Brain (organoid and tissue), 16 donors: ENCODE measurements at places on chromosomes 1 and 21.

DNA sequence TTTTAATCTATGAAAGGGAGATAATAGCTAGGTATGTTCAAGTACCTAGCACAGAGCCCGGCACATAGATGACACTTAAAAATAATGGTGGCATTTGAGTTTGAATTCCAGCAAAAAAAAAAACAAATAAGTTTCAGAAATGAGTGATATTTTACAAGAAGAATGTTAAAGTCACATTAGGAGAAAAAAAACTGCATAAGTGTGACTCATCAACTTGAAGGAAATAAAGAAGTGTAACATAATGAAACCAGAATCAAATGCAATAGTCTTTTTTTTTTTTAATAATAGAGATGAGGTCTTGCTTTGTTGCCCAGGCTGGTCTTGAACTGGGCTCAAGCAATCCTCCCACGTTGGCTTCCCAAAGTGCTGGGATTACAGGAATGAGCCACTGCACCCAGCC lies 17.1 kb downstream of the DNASE2B start:
- DNase-seq, result no peak

GRCh38 chr1:198849093-198849492 lies 210.3 kb downstream of the PTPRC start:
- no peak for DNase-seq

GRCh38 chr1:37875833-37876232 lies 16.4 kb upstream of the MTF1 start:
- no peak for DNase-seq

GRCh38 chr21:41993744-41994143 lies 16.4 kb downstream of the ZBTB21 start:
- no peak for DNase-seq

- no peak for DNase-seq
These were observed 4.1 kb upstream of the GRIK1 start for GRCh38 chr21:29943885-29944284.

- no peak for DNase-seq
These were observed 50.0 kb downstream of the FOXO6 start for GRCh38 chr1:41411229-41411628.

GRCh38 chr21:24014381-24014780 lies 1592.9 kb downstream of the MRPL39 start:
- DNase-seq, result no peak

GRCh38 chr1:105485207-105485606 lies 1571.3 kb upstream of the PRMT6 start:
- no peak for DNase-seq

GRCh38 chr1:170765712-170766330 lies 101.9 kb downstream of the PRRX1 start:
- peak; percentile 33 for DNase-seq

GRCh38 chr1:172391976-172392375 lies 28.5 kb upstream of the C1orf105 start:
- no peak for DNase-seq

- no peak for DNase-seq
These were observed 43.1 kb downstream of the PCNX2 start for GRCh38 chr1:233252441-233252840.

GRCh38 chr1:223737342-223737741 lies 25.0 kb downstream of the CAPN2 start:
- DNase-seq, result no peak

DNA sequence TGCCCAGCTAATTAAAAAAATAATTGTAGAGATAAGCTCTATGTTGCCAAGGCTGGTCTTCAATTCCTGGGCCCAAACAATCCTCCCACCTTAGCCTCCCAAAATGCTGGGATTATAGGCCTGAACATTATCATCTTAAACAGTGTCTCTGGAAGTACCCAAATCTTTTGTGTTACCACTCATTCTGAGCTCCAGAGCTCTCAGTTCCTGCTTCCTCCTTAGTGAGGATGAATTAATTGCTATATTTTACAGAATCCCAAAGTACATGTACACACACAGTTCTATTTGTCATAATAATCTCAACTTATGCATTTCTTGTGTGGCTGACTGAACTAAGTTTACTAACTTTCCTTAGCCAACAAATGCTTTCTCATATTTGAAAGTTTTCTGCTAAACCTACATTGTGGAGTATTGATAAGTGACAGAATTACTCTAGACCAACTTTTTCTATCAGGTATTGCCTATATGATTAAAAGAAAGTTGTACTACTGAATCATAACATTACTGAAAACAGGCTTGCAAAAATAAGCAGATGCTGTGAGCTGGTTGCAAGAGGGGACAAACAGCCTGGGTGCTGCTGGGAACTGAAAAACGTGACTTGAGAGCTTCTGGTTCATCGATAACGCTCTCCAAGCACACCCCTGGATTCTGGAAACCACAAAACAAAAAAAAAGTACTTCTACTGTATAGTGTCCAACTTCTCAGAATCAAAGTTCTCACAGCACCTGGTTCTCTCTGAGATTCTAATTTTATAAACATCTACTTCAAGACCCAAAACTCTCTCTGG lies 15.3 kb downstream of the VAV3 start:
- no peak for DNase-seq

DNA sequence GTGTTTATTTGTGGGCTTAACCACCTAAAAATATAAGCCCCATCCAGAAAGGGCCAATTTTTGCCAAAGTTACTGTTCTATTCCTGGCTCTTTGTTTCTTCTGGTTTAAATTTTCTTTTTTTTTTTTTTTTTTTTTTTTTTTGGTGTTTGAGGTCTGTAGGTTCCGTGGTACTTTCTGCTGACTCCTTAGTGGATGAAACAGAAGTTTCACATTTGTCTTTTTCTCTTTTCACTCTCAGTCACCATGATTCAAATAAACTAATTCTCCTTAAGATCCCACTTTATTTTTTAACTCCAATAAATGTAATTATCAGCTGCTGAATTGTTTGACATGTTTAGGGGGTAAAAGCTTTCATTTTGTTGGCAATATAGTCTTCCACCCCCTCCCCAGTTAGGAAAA lies 322.3 kb downstream of the CHRM3 start:
- DNase-seq, result no peak

GRCh38 chr1:184020855-184021254 lies 16.7 kb downstream of the COLGALT2 start:
- DNase-seq, result no peak

GRCh38 chr1:99306644-99307043 lies 42.4 kb downstream of the PLPPR4 start:
- DNase-seq, result no peak

- peak; percentile 94 for DNase-seq
These were observed 169.0 kb upstream of the AJAP1 start for GRCh38 chr1:4485398-4485797.

DNA sequence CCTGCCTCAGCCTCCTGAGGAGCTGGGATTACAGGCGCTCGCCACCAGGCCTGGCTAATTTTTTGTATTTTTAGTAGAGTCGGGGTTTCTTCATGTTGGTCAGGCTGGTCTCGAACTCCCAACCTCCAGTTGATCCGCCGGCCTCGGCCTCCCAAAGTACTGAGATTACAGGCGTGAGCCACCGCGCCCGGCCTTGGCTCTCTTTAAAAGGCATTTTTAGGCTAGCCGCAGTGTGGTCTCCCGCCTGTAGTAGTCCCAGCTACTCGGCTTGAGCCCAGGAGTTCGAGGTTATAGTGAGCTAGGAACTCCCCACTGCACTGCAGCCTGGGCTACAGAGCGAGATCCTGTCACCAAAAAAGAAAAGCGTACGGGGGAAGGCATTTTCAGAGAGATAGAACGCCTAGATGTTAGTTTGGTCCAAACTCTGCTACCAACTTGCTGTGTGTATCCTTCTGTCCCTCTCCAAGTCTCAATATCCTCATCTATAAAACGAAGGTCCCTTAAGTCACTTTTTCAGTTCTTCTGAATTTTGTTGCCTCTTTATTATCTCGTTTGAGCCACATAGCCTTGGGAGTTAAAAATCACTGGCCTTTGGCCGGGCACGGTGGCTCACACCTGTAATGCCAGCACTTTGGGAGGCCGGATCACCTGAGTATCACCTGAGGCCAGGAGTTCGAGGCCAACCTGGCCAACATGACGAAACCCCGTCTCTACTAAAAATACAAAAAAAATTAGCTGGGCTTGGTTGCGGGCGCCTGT lies 734 bp downstream of the MED18 start:
- DNase-seq, result no peak

DNA sequence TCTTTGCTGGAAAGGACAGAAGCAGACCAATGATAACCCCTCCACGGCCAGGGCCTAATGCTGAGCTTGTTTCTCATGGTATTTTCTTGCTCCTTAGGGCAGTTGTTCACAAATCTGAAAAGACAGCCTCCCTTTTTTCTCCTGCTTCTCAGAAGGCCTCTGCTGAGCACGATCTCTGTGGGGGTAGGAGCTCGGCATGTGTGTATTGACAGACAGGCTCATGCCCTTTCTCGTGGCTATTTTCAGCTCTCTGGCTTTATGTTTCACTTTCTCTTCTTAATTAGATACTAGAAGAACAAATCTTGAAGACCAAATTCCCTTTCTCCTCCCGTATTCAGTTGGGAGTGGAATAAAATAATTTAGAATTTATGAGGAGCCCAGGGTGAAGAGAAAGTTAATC lies 768 bp upstream of the RIIAD1 start:
- no peak for DNase-seq

GRCh38 chr1:24636661-24637357 lies 6.3 kb upstream of the SRRM1 start:
- no peak for DNase-seq

- DNase-seq, result peak; percentile 36
These were observed 3.8 kb downstream of the LCA5L start for GRCh38 chr21:39441502-39442475.

DNA sequence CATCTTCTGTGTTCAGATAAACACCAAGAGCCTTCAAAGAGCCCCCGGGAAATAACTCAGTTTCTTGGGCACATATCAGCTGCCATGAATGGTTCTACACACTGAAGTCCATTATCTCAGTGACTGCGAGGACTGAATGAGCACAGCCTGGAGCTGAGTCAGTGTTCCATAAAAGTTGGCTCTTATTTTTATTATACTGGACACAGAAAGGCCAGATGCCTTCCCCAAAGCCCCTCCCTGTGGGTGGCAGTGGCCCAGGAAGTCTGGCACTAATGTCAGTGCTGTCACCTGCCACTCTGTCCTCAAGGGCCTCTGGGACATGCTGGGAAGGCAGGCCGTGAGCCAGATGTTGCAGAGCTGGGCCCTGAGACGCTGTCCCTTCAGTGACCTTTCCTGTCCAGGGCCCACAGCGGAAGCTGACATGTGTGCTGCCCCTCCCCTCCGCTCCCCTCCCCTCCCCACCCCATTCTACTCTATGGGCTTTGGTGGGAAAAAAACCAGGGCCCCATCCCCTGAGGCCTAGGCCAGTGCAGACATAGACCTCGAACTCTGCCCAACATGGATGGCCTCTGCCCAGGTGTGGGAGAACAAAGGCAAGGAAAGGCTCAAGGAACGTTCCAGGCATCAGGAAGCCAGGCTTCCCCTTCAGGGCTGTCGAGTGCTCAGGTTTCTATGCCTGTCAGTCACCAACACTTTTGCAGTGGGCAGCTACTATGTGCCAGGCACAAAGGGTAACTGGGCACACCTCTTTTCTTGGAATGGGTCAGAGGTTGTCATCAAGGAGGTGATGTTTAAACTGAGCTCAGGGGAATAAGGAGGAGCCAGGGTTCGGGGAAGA lies 22.4 kb upstream of the NPPB start:
- no peak for DNase-seq

DNA sequence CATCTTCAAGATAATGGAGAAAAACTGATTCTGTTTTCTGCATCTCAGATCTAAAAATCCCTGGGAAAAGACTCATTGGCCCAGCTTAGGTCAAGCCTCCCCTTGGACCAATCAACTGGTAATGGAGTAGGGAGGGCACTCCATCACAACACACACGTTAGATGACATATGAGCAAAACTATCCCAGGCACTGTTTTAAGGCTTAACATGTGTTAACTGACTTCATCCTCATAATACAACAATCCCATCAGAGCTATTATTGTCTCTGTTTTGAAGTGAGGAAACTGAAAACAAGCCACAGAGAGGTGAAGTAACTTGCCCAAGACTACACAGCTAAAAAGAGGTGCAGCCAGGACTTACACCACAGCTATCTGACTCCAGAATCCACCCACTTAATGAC lies 14.7 kb upstream of the CITED4 start:
- no peak for DNase-seq

GRCh38 chr1:241271427-241271826 lies 85.6 kb downstream of the RGS7 start:
- no peak for DNase-seq

DNA sequence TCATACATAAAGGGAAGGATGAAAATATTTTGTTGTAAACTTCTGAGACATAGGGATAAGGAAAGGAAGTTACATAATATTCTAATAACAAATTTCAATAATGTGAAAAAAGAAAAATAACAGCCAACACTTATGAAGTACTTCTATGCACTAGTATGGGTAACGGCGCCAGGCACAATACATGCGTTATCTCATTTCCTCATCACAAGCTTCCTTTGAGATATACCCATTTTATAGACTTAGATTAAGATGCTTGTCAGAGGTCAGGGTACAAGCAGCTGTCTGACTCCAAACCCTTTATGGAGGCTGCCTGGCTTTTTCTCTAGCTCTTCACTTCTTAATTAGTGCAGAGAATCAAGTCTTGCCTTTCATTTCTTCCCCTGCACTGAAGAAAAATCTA lies 41.3 kb downstream of the TCP10L start:
- DNase-seq, result no peak

DNA sequence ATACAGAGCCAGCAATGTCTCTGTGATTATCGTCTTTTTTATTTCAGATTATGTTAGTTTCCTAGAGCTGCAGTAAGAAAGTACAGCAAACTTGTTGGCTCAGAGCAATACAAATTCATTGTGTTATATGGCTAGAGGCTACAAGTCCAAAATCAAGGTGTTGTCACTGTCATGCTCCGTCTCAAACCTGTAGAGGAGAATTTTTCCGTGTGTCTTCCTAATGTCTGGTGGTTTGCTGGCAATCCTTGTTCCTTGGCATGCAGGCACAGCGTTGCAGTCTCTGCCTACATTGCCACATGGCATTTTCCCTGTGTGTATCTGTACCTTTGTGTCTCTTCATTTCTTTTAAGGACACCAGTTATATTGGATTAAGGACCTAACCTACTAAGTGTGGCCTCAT lies 244.4 kb downstream of the LRRIQ3 start:
- DNase-seq, result no peak

DNA sequence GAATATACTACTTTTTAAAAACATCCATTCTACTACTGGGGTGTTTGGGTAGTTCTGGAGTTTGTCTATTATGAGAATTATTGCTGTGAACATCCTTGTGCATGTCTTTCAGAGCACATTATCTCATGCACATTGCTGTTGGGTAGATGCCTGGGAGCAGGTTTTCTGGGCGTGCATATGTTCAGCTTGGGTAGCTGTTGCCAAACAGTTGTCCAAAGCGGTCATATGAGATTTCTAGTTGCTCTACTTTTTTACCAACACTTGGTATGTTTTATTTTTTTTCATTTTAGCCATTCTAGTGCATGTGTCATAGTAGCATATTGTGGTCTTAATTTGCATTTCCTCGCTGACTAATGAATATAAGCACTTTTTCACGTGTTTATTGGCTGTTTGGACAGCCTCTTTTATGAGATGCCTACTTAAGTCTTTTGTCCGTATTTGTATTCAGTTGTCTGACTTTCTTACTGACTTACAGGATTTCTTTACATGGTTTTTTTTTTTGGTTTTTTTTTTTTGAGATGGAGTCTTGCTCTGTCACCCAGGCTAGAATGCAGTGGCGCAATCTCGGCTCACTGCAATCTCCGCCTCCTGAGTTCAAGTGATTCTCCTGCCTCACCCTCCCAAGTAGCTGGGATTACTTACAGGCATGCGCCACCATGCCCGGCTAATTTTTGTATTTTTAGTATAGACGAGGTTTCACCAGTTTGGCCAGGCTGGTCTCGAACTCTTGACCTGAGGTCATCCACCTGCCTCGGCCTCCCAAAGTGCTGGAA lies 18.1 kb downstream of the ZDHHC18 start:
- DNase-seq, result peak; percentile 90

GRCh38 chr1:16053781-16054502 lies 10.4 kb downstream of the CLCNKB start:
- DNase-seq, result no peak
